CD8-positive, alpha-beta memory T cell (primary cell): ENCODE measurements at places on chromosomes 16 and 17.
A peak's percentile ranks its signal among the peaks of the same experiment; 100 is the strongest.

DNA sequence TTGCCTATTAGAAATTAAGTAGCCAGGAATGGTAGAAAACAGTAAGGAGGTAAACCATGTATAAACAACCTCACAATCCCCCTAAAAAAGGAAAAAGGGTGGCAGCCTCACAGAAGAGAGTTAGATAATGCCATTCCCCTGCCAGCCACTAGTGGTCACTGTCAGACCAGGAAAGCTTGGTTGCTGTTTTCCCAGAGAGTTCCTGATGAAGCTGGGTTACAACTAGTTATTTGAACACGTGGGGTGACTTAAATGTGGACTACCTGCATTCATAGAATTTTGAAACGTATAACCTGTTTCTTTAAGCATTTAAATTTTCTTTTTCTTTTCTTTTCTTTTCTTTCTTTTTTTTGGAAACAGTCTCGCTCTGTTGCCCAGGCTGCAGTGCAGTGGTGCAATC lies 5.8 kb downstream of the GPRC5C start:
- no peaks in the 10 kb centered on the region for H3K4me1 ChIP-seq
- no peak overlapping the region for H3K27ac ChIP-seq
- H3K36me3 ChIP-seq = no peaks in the 10 kb centered on the region
- peaks cover 8% of the 10 kb centered on the region for H3K27me3 ChIP-seq
- DNase-seq = no peak

DNA sequence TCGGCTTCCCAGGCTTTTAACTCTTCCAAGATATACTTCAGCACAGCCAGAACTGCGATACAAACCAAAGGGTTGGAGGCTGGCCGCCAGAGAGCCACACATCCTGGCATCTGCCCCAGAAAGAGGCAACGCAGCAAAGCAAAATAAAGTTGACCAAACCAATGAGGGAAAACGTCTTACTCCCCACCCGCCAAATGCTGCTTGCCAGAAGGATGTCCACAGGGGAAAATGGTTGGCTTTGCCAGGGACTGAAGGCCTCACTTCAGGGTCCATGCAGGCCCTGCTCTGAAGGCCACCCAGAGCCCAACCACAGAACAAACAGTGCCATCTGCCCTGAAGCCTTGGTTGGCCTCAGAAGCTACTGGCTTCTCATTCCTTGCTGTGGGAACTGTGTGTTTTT lies 15.0 kb downstream of the CACNG1 start:
- DNase-seq = no peak
- H3K36me3 ChIP-seq = no peaks in the 10 kb centered on the region
- no peak overlapping the region for H3K27ac ChIP-seq
- H3K27me3 ChIP-seq = no peaks in the 10 kb centered on the region

DNA sequence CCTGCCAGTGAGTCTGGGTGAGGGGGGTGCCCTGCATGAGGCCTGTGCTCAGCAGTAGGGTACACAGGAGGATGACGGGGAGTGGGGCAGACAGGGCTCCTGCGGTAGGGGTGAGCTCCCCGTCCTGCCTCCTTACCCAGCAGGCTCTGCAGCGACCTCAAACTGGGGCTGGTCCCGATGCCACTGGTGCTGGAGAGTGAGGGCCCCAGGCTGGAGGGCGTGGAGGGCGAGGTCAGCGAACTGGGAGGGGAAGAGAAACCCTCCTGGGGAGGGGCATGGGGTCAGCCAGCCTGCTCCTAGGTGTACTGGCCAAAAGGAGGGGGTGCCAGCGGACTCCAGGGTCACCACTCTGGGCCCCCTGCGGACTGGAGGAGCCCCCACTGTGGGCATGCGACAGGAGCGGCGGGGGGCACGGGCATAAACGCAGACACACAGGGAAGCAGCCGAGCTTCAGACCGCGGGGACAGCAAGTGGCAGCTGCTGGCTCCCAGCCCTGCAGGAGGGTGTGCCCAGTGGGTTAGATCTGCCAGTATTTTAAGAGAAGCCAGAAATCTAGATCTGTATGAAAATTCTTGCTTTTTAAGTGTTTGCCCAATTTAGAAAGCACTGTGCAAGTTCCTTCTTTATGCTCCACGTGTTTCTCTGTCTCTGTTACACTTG lies 9.0 kb upstream of the VASN start:
- no peak overlapping the region for H3K4me3 ChIP-seq
- no peak for DNase-seq
- no peaks in the 10 kb centered on the region for H3K27me3 ChIP-seq
- H3K36me3 ChIP-seq = peaks cover 59% of the 10 kb centered on the region
- no peaks in the 10 kb centered on the region for H3K4me1 ChIP-seq
- H3K27ac ChIP-seq = no peak overlapping the region

GRCh38 chr16:7086822-7087616 lies 245.6 kb upstream of the RBFOX1 start:
- no peak for DNase-seq
- no peaks in the 10 kb centered on the region for H3K36me3 ChIP-seq
- no peak overlapping the region for H3K27ac ChIP-seq
- no peaks in the 10 kb centered on the region for H3K27me3 ChIP-seq
- H3K4me3 ChIP-seq = no peak overlapping the region

DNA sequence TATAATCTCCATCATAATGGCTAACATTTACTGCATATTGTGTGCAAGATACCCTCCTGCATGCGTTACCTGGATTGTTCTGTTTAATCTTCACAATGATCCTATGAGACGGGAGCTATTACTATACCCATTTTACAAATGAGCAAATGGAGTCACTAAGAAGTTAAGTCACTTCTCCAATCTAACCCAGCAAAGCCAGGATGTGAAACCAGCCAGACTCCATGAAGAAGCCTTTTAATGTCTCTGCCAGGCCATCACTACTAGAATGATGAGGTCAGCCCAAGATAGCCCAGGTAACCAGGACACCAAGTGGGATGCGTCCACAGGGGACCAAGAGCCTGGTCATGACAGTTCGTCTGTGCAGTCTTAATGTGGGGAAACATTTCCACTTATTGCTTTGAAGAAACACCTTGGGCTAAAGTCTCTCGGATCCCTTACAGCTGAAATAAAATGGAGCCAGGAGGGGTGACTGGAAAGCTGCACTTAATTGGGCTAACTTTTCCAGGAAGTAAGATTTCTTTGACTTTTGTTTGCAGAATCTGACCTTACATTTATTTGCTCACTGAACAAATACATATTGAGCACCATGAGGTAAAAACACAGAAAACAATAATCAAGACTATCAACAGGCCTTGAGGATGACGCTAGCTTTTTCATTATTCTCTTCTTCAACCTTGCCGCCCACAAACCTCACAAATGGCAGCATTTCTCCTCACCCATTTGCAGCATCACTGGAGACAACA lies 926 bp upstream of the SHCBP1 start:
- H3K36me3 ChIP-seq = no peaks in the 10 kb centered on the region
- DNase-seq = no peak
- H3K27me3 ChIP-seq = no peaks in the 10 kb centered on the region
- H3K27ac ChIP-seq = no peak overlapping the region

DNA sequence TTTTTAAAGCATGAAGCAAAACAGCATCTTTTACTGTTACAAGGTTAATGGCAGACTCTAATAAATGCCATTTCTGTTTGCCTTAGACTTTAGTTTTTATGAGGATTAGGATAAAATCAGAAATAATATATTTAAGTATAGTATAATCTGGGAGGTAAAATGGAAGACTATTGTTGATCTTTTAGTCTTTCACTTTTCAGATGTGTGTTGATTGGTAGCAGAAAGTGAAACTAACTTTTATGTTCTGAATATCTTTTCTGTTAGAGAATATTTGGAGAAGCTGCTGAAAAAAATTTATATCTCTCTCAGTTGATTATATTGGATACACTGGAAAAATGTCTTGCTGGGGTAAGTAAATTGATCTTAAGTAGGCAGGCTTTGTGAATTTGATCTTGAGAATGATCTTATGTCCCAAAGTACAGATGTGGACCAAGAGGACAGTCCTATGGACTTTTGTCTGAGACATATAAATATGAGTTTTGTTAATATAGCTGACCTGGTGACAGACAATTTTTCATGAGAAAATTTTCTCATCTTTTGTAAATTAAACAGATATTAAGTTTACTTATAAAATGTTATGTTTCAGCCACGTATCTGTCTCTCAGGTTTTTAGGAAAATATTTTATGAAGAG lies 64.1 kb downstream of the NF1 start:
- H3K4me3 ChIP-seq = peak overlapping the region; percentile 52
- H3K27me3 ChIP-seq = no peaks in the 10 kb centered on the region
- peaks cover 16% of the 10 kb centered on the region for H3K4me1 ChIP-seq
- no peak for DNase-seq

- no peaks in the 10 kb centered on the region for H3K36me3 ChIP-seq
- H3K27ac ChIP-seq = no peak overlapping the region
- no peaks in the 10 kb centered on the region for H3K4me1 ChIP-seq
- DNase-seq = no peak
- no peaks in the 10 kb centered on the region for H3K27me3 ChIP-seq
- H3K4me3 ChIP-seq = no peak overlapping the region
Measured at GRCh38 chr16:86466696-86467406, 43.5 kb upstream of the FOXF1 start.
